ENCODE measurements at places on chromosomes 6 and 20. TPM values are rescaled to one million over a fixed set of nuclear protein-coding genes. Genes with fewer than 3 reads are reported as not detected.

Gene ANGPT4
- total RNA-seq, result not detected

Gene CBFA2T2
- total RNA-seq, result 6.1 TPM

Gene ECT2L
- not detected for total RNA-seq

Gene SNAI1
- total RNA-seq, result 1.4 TPM

Gene VPS52
- 44.3 TPM for total RNA-seq

Gene PRL
- total RNA-seq, result not detected

Gene TRDN
- total RNA-seq, result not detected

Gene OPRL1
- 5.0 TPM for total RNA-seq

Gene CDSN
- total RNA-seq, result not detected

Gene SLCO4A1
- 5.0 TPM for total RNA-seq

Gene MAP1LC3A
- 28.1 TPM for total RNA-seq

Gene LAMP5
- total RNA-seq, result 1.4 TPM

All from bladder microvascular endothelial cell (primary cell).